ENCODE measurements at places on chromosomes 12 and 14.

DNA sequence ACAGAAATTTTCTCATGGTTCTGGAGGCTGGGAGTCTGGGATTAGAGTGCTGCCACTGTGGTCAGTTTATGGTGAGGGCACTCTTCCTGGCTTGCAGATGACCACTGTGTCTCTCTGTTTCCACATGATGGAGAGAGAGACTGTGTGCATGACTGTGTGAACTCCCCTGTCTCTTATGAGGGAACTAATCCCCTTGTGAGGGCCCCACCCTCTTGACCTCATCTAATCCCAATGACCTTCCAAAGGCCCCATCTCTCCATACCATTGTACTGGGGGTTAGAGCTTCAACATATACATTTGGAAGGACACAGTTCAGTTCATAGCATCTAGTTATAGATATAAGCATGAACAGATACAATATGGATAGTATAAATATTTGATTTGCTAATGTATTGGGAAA is 31.7 kb downstream of the ANO6 start:
- no peak for DNase-seq

- DNase-seq = peak; percentile 20
Observed at GRCh38 chr12:62898526-62898925, 36.4 kb downstream of the PPM1H start.

DNA sequence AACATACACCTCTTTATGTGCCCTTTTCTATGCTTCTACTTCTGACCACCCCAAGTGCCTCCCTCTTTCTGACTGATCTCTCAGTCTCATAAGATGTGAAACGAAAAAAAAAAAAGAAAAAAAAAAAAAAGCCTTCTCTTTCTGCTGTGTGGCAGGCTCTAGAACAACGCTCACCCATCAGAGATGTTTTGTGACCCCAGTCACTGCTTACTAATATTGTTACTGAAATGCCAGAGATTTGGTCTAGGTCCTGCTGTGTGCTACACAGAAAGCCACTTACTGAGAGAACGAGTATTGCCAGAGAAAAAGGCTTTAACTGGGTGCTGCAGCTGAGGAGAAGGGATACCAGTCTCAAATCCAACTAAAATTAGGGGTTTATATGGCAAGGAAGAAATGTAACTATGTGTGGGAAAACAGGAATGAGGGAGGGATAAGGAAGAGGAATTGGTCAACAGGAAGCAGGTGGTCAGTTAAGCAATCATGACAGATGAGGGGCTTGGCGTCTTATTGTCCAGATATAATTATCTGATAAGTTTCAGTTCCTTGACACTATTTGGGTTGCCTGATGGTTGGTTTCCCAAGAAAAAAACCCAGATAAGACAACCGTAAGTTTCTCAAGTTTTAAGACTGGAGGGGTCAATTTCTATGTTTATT is 149.0 kb downstream of the NAV3 start:
- DNase-seq = no peak

DNA sequence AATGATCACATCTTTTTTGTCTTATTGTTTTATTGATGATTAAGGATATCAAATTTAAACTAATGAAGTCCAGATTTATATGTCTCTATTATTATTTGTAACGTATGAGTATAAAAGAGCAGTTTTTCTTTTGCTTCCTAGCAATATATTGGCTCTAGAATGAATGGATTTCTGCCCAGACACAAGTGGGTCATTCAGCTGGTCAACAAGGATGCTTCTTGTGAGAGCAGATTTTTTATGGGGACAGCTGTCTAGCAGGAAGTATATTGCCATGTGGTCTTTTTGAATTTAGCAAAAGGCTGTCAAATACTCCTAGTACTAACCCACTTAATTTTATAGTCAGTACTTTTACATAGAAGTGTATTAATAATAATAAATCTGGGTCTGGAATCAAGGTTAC is 1071.1 kb upstream of the FLRT2 start:
- no peak for DNase-seq

- DNase-seq = no peak
Observed at GRCh38 chr14:30779210-30779609, 95.1 kb upstream of the COCH start.

- DNase-seq = peak; percentile 6
Observed at GRCh38 chr14:36134038-36134437, 42.5 kb downstream of the PTCSC3 start.

GRCh38 chr14:43449291-43449690 is 1057.8 kb downstream of the FSCB start:
- DNase-seq = no peak

DNA sequence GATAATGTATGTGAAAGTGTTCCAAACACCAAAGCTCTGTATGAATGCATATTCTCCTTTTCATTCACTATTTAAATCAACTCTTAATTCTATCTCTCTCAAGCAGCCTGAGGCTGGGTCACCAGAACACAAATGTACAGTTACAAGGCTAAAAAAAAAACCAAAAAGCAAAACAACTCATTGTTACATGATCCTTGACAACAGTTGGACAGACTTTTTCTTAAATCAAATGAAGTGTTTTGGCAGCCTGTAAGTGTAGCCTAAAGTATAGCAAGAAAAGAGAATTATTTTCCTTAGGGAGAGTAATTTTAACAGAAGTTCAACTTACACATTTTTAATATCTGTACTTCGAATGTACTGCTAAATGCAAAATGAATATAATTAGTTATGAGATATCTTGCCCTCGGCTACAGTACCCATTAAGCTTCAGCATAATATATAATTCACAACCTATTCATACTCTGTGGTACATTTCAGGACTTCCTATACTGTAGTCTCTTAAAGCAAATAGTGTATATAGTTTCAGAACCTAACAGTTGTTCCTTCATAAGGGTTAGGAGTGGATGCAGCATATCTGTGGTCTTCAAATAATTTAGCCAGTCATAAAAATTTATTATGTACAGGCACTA is 214.0 kb upstream of the BTG1 start:
- DNase-seq = no peak

GRCh38 chr12:121326996-121327674 is 25.1 kb downstream of the ANAPC5 start:
- no peak for DNase-seq

- DNase-seq = no peak
Observed at GRCh38 chr12:104575442-104576186, 118.9 kb downstream of the CHST11 start.

GRCh38 chr12:32834122-32834521 is 62.5 kb downstream of the PKP2 start:
- no peak for DNase-seq

- DNase-seq = no peak
Observed at GRCh38 chr12:66573605-66574004, 105.3 kb downstream of the GRIP1 start.

- DNase-seq = no peak
Observed at GRCh38 chr12:56082967-56083366, 3.0 kb downstream of the ERBB3 start.

DNA sequence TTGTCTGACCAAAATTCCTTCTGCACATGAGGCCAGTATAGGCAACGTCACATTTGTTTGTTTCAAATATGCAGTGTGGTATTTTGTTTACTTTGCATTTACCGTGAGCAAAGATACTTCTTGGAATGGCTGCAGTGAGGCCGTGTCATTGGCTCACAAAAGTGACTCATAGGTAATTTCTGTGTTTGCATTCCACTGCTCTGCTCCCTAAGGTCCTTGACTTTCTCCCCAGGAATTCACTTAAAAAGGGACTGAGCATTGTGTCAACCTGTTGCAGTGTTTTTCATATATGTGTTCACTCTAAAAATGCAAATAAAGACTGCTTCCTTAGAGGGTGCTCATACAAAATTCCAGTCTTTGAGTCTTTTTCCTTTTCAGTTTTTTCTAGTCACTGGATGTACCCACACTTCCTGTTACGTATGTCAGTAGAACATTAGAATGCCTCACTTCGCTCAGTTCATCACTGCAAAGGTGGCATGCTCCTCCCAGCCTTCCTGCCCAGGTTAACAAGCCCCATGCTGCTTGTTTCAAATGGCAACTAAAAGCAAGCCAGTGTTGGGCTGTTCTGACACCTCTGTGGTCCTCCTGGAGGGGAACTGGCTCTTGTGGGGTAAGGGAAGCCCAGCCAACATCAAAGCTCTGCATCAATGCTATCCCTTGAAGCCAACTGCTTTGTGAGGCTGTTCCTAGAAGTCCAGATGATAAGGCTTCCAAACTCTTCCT is 9.1 kb downstream of the C12orf76 start:
- DNase-seq = no peak

- DNase-seq = peak; percentile 28
Observed at GRCh38 chr14:59897757-59898383, 22.1 kb upstream of the LRRC9 start.

GRCh38 chr12:54725233-54725843 is 77.2 kb upstream of the DCD start:
- DNase-seq = peak; percentile 53

- DNase-seq = peak; percentile 88
Observed at GRCh38 chr12:131218026-131218922, 264.6 kb downstream of the ADGRD1 start.

DNA sequence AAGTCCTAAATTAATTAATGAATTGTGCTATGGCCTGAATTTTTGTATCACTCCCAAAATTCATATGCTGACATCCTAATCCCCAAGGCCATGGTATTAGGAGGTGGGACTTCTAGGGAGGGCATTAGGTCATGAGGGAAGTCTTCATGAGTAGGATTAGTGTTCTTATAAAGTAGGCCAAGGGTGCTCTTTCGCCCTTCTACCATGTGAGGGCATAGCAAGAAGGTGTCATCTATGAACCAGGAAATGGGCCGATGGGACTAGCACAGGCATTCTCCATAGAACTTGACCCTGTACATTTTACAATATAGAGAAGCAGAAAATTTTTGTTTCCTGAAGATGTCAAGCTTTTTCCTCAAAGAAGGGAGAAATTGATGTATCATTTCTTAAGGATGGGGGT is 12.5 kb downstream of the SYT10 start:
- peak; percentile 60 for DNase-seq

DNA sequence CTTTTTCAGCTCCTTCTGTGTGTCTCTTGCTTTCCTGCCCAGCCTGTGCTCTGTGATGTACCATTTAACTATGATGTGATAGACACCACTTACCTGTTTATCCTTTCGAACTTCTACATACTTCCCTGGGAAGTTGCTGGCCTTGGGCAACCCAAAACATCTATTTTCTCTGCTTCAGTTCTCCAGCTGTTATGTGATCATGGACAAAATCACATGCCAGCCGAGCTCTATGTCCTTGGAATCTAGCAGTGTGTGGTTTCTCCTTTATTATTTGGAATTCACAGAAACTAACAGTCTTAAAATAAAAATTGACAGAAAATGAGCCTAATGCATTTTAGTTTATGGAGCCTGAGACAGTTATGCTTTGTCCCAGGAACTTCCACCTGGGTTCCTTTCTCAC is 22.9 kb downstream of the BMAL2 start:
- DNase-seq = no peak

GRCh38 chr14:40393143-40393542 is 960.9 kb upstream of the FBXO33 start:
- DNase-seq = no peak

- no peak for DNase-seq
Observed at GRCh38 chr14:92923744-92924103, 774 bp downstream of the CHGA start.

GRCh38 chr12:43396671-43397070 is 155.3 kb downstream of the ADAMTS20 start:
- no peak for DNase-seq

DNA sequence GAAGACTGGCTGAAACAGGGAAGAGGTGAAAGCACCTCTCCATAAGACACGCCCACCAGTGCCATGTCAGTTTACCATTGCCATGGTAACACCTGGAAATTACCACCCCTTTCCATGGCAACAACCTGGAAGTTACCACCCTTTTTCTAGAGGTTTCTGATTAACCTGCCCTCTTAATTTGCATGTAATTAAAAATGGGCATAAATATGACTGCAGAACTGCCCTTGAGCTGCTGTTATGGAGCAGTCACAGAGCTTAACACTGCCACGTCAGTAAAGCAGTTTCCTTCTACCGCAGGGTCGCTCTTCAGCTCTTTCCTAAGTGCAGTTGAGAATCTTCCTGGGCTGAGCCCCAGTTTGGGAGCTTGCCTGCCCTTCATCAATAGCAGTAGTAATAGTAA is 55.2 kb downstream of the RASSF3 start:
- no peak for DNase-seq

GRCh38 chr12:74781991-74782485 is 244.4 kb downstream of the ATXN7L3B start:
- DNase-seq = no peak

DNA sequence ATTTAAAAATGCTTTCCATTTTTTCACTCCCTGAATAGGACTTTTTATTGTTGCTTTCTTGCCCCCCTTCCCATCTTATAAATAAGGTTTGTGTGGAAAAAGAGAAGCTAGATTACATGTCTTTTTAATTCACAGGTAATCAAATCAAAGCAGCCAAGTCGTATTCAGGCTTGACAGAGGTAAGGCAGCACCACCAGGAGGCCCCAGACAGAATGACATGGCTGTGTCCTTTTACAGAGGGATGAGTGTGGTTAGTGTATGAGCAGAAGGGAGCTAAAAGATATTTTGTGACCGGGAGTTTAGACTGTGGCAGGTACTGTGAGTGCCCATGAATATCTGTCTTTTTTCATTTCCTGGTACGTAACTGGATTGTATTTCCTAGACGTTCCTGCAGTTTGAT is 596.1 kb downstream of the ETNK1 start:
- DNase-seq = no peak

GRCh38 chr14:63283884-63284248 is 34.9 kb downstream of the GPHB5 start:
- no peak for DNase-seq
